ENCODE measurements at places on chromosomes 7 and 10. TPM values are rescaled to one million over a fixed set of nuclear protein-coding genes. Genes with fewer than 3 reads are reported as not detected.

DNA sequence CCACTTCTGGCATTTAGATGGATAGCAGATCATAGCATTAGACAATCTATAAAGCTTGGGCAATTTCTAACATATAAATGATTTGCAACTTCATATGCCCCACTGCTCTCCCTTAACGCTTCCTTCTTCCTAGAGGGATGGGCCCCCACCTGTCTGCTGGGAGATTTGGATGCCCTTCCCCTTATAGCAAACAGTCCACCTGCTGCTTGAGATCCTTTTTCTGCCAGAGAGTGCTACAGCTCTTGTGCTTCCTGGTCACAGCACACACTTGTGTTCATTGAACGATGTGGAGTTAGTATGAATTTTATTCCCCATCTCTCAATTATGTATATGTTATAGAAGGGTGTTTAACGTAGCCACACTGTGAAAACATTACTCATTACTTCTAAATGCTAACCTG, 10.4 kb upstream of the PCGF5 start:
- no peak for DNase-seq

DNA sequence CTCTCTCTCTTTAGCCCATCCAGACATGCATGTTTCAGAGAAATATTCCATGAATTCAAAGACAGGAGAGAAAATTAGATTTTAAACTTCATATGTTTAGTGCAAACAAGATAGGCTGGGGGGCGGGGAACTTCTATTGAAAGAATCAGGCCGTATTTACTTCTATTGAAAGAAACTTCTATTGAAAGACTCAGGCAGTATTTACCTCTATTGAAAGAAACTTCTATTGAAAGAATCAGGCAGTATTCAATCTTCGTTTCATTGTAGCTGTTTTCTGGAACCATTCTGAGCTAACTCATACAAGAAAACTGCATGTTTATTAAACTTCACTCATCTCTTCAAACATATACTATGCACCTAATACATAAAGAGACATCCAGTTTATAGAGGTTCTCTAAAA, 123.1 kb downstream of the TYW1B start:
- DNase-seq: no peak

IKZF1 gene
- 20.1 TPM for total RNA-seq

PTF1A gene
- total RNA-seq: not detected

GRCh38 chr7:157832421-157832820, 495.6 kb downstream of the DNAJB6 start:
- DNase-seq: no peak

- no peak for DNase-seq
Measured at GRCh38 chr10:130458509-130458908, 322.3 kb downstream of the GLRX3 start.

DNA sequence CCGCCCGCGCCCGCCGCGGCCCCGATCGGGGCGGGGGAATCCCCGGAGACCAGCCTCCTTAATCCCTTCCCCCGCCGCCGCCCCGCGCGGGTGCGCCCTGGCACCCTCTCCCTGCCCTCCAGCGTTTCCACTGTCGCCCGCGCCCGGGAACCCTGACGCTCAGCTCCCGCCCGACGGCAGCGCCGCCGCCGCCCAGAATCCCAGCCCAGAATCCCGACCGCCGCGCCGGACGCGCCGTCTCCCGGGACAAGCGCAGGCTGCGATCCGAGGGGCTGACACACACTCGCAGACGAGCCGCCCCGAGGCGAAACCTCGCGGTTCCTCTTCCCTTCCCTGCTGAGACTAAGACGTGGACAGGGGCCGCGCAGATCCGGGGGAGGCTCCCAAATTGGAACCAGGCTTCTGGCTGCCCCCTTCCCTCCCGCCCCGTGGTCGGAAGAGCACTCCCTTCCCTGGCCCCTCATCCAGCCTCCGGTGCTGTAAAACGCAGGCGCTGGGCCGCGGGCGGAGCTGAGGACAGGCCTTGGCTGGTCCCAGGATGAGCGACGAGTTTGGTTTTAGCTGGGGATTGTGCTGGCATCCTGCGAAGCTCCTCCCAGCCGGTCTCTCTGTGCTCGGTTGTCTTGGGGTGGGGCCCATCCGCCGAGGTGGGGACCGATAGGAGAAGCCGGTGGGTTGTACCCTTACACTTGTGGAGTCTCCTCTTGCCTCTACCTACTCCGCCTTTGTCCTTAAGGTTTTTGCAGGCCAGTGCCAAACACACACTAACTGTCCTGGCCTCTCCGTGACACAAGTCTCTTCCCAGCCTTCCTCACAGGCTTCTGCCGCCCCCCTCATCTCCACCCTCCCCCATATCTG, 1.1 kb downstream of the MARVELD1 start:
- peak; percentile 88 for DNase-seq

DNA sequence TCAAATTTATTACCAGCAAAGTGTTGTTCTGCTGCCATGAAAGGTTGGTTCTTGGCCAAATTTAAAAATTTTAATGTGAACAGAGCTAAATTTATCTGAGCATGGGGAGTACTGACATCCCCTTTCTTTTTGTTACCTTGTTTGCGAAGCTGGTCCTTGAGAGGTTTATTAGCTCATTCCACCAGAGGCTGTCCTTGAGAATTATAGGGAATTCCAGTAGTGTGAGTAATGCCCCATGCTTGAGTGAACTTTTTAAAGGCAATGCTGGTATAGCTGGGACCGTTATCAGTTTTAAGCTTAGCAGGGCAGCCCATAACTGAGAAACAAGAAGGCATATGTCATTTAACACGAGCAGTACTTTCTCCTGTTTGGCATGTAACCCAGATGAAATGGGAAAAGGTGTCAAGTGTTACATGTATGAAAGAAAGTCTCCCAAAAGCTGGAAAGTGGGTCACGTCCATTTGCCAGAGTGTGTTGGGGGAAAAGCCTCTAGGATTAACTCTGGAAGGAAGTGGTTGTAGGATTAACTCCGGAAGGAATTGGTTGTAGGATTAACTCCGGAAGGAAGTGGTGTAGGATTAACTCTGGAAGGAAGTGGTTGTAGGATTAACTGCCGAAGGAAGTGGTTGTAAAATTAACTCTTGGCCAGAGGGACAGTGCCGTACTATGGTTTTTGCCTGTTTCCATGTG, 37.3 kb upstream of the AKR1C2 start:
- DNase-seq: no peak

GRCh38 chr7:51113962-51114361, 202.6 kb downstream of the COBL start:
- no peak for DNase-seq

RBM20 gene
- total RNA-seq: 0.67 TPM

- DNase-seq: peak; percentile 70
Measured at GRCh38 chr10:33336582-33337325, 2.3 kb upstream of the NRP1 start.

- DNase-seq: no peak
Measured at GRCh38 chr10:120479506-120479905, 22.5 kb downstream of the PLPP4 start.

PHYH gene
- total RNA-seq: 21.7 TPM

- no peak for DNase-seq
Measured at GRCh38 chr7:16739863-16740622, 13.5 kb upstream of the TSPAN13 start.
